Cardiac muscle cell (in vitro differentiated cells and primary cell): ENCODE measurements at places on chromosomes 13 and 19. TPM values are rescaled to one million over a fixed set of nuclear protein-coding genes. Genes with fewer than 3 reads are reported as not detected.

OLFM4 gene
- not detected in 2 replicates for polyA plus RNA-seq

DNA sequence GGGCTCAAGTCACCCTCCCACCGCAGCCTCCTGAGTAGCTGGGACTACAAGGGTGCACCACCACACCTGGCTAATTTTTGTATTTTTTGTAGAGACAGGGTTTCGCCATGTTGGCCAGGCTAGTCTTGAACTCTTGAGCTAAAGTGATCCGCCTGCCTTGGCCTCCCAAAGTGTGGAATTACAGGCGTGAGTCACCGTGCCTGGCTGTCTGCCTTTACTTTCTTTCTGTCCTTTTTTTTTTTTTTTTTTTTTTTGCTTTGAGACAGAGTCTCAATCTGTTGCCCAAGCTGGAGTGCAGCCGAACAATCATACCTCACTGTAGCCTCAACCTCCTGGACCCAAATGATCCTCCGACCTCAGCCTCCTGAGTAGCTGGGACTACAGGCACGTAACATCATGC, 25.0 kb upstream of the OR1M1 start:
- no peak for DNase-seq

DNA sequence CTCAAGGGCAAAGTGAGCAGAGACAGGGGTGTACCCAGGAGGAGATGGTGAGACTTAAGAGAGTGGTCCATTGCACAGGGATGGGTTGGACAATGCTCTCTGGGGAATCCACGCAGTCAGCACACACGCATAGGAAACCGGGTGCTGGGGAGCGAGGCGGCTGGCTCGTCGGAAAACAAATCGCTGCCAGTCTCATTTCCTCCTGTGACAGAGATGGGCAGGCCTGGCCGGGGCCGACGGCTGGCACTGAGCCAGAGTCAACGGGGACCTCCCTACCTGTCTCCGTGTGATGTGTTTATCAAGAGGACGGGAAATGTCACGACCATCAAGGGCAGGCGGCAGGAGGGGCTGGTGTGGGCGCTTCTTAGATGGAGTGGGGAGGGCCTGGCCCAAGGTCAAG, 27.3 kb downstream of the PTPRS start:
- DNase-seq = peak; percentile 62

- DNase-seq = no peak
Observed at GRCh38 chr19:40155749-40156265, 35.4 kb upstream of the MAP3K10 start.

ERICH6B gene
- polyA plus RNA-seq = 0.98 and 1.5 TPM in 2 replicates

YJEFN3 gene
- polyA plus RNA-seq = 23.0 and 29.9 TPM in 2 replicates

- no peak for DNase-seq
Observed at GRCh38 chr19:38350883-38351282, 15.3 kb downstream of the CATSPERG start.

CGB1 gene
- polyA plus RNA-seq = not detected in 2 replicates

APLP1 gene
- 117 and 157 TPM in 2 replicates for polyA plus RNA-seq

DPF1 gene
- 4.9 and 6.5 TPM in 2 replicates for polyA plus RNA-seq

BLVRB gene
- 61.5 and 77.0 TPM in 2 replicates for polyA plus RNA-seq

GRCh38 chr19:34096020-34096915, 76.0 kb upstream of the LSM14A start:
- peak; percentile 69 for DNase-seq

- no peak for DNase-seq
Observed at GRCh38 chr13:43725460-43725859, 61.3 kb downstream of the ENOX1 start.

DNA sequence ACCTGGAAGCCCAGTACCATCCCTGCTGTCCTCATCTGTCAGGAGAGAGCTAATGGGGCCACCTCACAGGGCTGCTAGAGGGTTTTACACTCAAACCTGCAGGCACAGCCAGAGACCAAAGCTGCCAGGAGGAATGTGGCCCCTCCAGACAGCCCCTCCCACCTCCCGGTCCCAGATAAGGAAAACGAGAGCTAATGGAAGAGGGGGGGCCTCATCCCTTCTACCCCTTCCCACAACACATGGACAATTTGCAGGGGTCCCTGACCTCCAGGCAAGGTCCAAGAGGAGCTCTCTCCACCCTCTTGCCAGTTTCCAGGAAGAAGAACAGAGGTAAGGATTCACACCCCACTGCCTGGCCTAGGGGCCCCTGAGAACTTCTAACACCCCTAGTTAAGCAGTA, 1.6 kb upstream of the PEPD start:
- no peak for DNase-seq

IGLON5 gene
- polyA plus RNA-seq = 1.5 and 3.3 TPM in 2 replicates

IZUMO4 gene
- polyA plus RNA-seq = 2.6 and 4.9 TPM in 2 replicates

- DNase-seq = no peak
Observed at GRCh38 chr13:98819382-98820010, 67.0 kb upstream of the SLC15A1 start.

DNA sequence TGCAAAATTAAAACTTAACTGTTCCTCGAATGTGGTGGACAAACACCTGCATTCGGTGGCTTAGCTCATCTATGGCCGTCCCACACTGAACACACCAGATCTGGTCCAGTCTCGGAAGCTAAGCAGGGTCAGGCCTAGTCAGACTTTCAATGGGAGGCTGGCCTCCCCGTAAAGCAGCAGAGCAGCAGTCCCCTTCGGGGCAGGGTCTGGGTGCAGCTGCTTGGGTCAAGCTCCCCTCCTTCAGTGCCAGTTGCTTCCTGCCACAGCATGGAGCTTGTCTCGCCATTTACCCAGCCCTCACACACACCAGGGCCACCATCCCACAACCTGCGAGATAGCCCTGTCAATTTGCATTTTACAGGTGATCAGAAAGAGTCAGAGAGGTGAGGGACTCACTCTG, 93.2 kb downstream of the TUBA3C start:
- no peak for DNase-seq

DNA sequence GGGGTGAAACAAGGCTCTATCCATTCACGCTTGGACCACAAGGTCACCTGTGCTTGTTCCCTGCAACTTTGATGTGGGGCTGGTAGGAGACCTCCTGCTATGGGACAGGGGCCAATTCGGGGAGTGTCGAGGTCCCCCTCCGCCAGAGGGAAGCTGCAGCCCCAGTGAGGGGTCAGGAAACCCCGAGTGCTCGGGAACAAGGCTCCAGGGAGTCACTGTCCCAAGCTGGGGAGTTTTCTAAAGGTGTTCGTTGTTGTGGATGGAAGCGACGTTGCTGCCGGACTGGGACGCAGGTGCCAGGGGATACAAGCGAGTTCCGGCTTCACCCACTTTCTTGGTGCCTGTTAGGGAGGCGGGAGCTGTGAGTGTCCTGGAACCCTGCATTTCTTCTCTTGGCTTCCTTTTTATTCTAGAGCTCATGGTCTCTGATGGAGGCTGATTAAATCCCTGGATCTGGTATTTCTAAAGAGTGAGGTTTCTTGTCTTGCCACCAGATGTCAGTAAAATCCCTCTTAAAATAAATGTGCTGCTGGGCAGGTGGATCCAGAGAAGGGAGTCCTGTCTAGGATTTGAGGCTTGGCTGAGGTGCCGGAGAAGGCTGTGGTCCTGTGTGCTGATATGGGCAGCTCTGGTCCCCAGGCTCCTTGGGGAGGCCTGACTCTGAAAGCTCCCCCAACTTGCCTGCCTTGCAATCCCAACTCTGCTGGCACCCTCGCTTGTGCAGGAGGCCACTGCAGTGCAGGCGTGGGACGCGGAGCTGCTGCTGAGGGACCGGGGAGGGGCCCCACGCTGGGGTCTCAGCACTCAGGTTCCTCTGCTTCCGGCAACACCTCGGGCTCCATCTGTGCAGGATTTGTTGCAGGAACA, 153.9 kb downstream of the TEX29 start:
- peak; percentile 56 for DNase-seq

- DNase-seq = peak; percentile 95
Observed at GRCh38 chr13:39942552-39943273, 287.3 kb downstream of the COG6 start.

BICRA gene
- polyA plus RNA-seq = 3.0 and 5.0 TPM in 2 replicates

DNA sequence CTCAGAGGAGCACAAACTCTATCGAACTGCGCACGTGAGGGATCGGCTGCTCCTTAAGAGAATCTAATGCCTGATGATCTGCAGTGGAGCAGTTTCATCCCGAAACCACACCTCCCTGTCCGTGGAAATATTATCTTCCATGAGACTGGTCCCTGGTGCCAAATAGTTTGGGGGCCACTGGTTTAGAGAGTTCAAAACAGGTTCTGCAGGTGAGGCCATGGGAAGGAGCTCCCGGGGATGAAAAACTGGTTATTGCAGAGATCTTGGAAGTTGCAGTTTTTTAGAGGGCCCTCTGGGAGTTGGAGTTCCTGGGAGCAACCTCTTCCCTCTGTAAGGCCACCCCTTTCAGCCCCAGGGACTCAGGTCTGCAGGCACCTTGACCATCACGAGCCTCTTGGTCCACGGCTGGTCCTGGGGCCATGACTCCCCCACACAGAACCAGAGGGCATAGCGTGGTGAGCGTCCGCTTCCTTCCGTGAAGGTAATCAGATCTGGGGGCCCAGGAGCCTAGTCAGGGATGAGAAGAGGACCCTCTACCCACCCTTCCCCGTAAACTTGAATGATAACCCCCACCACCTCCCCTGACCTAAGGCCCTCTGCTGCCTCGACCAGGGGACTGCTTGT, 5.2 kb downstream of the IRF3 start:
- DNase-seq = no peak

- DNase-seq = no peak
Observed at GRCh38 chr13:23549724-23550123, 20.5 kb upstream of the TNFRSF19 start.

DNA sequence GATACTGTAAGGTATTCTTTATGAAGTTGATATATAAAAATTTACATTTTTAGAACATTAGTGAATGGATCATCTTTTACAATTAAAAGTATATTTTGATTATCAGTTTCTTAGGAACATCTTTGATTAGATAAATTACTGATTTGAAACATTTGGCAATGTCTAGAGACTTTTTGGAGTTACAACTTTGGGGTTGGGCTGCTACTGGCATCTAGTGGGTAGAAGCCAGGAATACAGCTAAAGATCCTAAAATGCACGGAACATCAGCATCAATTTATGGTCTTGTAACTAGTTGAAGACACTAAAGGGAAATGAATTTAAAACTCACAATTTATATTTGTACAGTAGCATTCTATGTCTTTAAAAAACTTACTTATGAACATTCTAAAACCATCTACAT, 19.9 kb downstream of the POMP start:
- DNase-seq = no peak

SIGLEC5 gene
- polyA plus RNA-seq = not detected in 2 replicates

CYP4F2 gene
- not detected in 2 replicates for polyA plus RNA-seq

DNA sequence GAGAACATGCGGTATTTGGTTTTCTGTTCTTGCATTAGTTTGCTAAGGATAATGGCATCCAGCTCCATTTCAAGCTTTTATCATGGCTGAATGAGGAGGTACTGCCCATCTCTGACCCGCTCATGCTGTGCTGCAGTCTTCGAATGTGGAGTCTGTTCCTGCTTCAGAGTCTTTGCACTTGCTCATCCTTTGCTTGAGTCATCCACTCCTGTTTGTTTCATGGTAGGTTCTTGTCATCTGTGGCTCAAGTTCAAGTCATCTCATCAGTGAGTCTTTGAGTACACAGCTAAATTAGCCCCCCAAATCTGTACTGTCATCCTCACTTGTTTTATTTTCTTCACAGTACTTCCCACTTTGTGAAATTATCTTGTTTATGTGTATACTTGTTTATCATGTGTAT, 5.4 kb downstream of the UCHL3 start:
- no peak for DNase-seq

GRCh38 chr13:97568850-97569249, 134.9 kb downstream of the RAP2A start:
- no peak for DNase-seq

GRCh38 chr19:48443256-48443655, 2.5 kb upstream of the GRWD1 start:
- no peak for DNase-seq
